Muscle of leg (tissue), 16 donors: ENCODE measurements at places on chromosomes 11 and 22. TPM values are rescaled to one million over a fixed set of nuclear protein-coding genes. Genes with fewer than 3 reads are reported as not detected.

DNA sequence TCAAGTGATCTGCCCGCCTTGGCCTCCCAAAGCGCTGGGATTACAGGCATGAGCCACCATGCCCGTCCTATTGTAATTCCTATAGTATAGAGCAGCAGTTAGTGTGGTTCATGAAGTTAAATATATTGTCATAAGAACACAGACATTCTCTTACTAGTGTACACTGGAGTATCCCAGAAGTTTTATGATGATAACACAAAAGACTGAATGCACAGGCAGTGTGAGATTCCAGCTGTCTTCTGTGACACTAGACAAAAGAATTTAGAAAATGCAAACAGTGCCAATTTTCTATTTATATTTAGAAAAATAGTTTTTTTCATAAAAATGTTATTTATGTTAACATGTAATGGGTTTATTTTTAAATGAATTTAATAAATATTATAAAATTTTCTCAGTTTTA lies 39.4 kb upstream of the RBX1 start:
- DNase-seq: no peak

DNA sequence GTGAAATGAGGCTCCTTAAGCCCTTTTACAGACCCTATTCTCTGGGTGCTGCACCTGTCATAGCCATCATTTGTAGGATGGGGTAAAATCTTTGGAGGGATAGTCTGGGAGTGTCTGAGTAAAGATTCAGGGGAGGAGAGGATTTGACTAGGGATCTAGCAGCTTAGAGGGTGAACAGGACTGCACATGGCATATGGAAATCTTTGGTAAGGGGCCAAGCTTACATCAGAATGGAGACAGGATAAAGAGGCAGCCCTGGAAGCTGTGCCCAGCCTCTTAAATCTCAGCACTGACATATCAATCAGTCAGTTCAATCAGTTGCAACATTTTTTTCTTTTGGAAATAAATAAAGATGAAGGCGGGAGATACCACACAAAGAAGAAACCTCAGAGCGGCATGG lies 301.8 kb upstream of the CADM1 start:
- no peak for DNase-seq

DNA sequence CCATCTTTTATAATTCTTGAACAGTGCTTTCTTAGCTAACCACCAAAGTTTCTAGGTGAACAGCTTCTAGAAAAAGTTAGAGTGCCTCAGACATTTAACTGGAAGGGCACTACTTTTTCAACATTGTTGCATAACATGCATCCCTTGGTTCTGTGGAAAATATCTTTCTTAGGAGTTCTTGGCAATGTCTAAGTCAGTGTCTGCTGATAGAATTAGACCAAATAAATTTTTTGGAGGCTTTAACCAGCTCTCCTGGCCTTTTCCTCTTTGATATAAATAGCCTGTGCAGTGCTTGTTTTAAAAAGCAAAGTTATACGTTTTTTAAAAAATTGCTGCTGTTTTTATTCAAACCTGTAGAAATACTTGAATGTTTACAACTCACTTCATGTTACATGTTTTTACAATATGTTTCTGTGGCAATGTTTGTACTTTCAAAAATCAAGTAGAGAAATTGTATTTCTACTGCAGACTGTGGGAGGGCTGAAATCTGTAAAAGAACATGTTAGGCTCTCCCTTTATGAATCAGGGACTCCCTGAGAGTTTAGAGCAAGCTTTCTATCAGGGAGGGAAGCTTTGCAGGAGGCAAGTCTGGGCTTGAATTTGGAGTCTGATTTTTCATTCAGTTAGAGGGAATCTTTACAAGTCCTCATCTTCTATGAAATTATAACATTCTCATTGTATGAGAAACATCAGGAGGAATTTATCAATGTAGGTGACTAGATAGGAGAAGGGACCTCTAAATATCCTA lies 16.3 kb upstream of the PANX1 start:
- peak; percentile 65 for DNase-seq

The GSTT2 gene
- not detected for polyA plus RNA-seq

The MCM5 gene
- polyA plus RNA-seq: 40.4 TPM
